ENCODE measurements at places on chromosomes 3 and 15.

- DNase-seq: no peak
Measured at GRCh38 chr15:56272454-56272853, 28.8 kb upstream of the RFX7 start.

- no peak for DNase-seq
Measured at GRCh38 chr3:129106866-129107565, 14.6 kb downstream of the RAB43 start.

GRCh38 chr3:170869239-170869590 lies 780 bp downstream of the RPL22L1 start:
- no peak for DNase-seq

DNA sequence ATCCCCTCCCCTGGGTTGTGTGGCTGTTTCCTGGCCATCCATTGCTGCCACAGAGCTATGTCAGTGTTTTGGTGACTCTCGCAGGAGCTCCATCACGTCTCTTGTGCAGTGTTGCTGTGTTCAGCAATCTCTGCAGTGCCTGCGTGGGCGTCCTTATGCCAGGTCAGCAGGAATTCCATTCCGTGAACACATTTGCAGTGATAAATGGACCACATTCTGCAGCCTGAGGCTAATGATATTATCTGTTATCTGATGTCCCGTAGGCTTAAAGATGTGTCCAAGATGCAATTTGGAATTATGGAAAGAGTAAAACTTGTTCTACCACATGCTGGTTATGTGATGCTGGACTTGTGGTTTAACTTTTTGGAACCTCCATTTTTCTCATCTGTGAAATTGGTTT lies 25.5 kb upstream of the COL6A6 start:
- DNase-seq: no peak

DNA sequence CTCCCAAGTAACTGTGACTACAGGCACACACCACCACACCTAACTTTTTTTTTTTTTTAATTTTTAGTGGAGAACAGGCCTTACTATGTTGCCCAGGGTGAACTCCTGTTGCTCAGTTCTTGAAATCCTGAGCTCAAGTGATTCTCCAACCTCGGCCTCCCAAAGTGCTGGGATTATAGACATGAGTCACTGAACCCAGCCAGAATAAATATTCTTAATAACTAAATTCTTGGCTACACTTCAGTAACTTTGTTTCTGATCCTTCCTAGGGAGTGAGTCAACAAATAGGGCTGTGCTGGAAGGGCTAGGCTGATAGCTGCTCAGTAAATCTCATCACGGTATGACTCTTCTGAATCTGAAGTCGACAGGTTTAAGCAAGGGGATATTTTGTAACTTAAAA lies 56.6 kb downstream of the P3H2 start:
- no peak for DNase-seq

DNA sequence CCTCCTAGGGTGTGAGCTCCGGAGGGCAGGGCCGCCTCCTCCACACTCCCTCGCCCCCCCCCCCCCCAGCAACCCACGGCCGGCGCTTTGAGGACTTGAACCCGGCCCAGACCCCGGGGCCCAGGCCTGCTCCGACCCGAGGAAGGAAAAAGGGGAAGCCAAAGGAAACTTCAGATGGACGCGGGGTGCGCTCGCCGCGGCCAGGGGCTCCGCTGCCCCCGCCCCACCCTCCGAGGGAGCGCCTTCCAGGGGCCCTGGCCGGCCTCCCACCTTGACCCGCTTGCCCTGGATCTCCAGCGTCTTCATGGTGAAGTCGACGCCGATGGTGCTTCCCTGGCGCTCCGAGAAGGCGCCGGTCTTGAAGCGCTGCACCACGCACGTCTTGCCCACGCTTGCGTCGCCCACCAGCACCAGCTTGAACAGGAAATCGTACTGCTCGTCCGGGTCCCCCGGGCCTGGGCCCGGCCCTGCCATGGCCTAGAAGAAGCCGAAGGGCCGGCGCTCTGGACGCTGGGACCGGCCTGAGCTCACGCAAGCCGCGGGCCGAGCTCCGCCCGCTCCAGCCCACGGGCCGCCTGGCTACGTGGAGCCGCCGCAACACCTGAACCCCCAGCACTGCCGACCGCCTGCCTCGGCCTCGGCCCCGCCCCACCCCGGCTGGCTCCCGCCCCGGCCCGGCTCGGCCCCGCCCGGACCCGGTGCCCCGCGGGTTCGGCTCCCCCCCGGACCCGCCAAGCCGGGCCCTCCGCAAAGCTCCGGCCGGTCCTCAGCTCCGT lies 400 bp downstream of the RAB43 start:
- DNase-seq: peak; percentile 37

- DNase-seq: no peak
Measured at GRCh38 chr3:79362571-79363270, 405.1 kb downstream of the ROBO1 start.

DNA sequence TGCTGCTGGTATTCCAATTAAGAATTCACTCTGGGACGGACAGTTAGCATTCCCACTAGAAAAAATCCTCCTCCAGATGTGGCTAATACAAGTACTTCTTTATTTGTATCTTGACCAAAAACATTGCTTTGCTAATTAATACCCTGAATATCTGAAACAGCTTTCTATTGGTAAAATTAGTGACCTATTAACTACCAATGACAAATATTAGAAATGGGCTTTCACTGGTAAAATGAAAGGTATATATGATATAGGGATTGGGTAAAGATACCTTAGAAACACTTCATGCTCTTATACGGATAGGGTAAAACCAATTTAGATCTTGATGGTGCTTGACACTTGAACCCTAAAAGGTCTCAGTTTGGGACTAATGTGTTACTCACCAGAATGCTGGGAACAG lies 52.3 kb downstream of the CRTAP start:
- no peak for DNase-seq

- DNase-seq: no peak
Measured at GRCh38 chr3:21561472-21561871, 189.5 kb downstream of the ZNF385D start.

GRCh38 chr3:19065027-19065426 lies 83.3 kb upstream of the KCNH8 start:
- peak; percentile 6 for DNase-seq

DNA sequence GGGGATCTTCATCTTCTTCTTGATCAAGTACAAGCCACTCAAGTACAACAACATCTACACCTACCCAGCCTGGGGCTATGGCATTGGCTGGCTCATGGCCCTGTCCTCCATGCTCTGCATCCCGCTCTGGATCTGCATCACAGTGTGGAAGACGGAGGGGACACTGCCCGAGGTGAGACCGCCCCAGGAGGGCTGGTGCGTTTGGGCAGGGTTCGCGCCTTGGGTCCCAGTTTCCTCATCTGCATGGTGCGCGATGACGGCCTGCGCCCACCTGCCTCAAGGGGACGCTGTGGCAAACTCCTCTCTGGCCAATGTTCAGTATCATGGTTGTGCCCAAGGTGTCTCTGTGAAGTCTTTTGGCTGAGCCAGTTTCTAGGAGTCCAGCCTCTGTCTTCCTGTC lies 57.5 kb upstream of the SLC6A1 start:
- no peak for DNase-seq

DNA sequence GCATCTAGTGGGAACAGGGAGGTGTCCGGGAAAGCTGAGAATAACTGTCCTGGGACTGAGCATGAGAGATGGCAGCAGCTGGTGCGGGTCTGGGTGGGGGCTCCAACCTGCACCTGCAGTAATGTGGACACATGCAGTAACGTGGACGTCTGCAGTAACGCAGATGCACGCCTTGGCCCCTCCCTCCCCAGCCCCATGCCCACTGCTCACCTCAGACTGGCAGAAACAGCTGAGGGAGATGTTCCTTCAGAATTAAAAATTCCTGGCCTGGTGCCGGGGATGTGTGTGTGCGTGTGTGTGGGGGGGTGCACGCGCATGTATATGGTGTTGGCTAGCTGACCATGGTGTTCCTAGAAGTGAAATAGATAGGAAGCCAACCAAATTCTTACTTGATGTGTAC lies 86.7 kb upstream of the OXTR start:
- no peak for DNase-seq

- DNase-seq: no peak
Measured at GRCh38 chr3:88930611-88931010, 176.8 kb upstream of the EPHA3 start.

GRCh38 chr3:185837414-185837813 lies 12.6 kb upstream of the IGF2BP2 start:
- no peak for DNase-seq

Data from Jurkat, Clone E6-1 (cell line).